ENCODE measurements at places on chromosomes 4 and X.

DNA sequence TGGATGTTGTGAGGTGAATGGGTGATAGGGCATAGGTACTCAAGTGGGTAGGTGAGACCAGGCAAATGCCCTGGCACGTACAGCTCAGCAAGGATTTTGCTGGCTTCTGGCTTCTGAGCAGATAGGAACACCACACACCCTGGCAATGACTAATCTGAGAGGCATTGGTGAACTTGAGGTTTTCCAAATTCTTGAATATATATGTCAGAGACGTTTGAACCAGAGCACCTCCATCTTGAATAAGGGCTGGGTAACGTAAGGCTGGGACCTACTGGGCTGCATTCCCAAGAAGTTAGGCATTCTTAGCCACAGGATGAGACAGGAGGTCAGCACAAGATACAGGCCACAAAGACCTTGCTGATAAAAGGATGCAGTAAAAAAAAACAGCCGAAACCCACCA is 204.5 kb downstream of the NLGN4X start:
- no peak for DNase-seq

- DNase-seq, result no peak
These were observed 11.6 kb upstream of the MAGEB17 start for GRCh38 chrX:16155581-16156096.

DNA sequence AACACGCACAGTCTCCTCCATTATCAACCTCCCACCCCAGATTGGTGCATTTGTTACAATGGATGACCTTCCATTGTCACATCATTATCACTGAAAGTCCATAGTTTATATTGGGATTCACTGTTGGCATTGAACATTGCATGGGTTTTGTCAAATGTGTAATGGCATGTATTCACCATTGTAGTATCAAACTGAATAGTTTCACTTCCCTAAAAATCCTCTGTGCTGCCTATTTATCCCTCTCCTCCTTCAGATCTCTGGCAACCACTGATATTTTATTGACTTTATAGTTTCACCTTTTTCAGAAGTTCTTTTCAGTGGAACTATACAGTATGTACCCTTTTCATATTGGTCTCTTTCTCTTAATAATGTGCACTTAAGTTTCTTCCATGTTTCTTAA is 1565.4 kb downstream of the PCDH18 start:
- no peak for DNase-seq

DNA sequence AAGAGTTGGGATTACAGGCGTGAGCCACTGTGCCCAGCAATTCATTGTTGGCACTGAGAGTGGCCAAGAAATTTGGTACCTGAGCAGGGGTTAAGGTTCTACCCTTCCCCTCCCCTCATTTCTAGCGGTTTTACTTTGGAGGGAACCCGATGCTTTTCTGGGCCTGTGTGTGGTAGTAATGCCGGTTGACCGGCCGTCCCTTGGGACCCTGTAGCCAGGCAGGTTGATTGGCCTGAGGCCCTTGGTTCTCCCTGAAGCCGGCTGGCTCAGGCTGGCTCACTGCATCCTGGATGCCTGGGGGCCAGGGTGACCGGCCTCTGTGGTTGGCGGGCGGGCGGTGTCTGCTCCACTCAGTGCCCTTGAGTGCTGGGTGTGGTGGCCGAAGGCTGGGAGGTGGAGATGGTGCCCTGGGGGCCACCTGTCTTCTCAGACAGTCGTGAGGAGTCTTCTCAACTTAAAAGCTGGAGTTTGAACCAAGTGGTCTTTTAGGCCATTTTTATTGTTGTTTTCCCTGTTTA is 45.6 kb downstream of the RGS12 start:
- no peak for DNase-seq

DNA sequence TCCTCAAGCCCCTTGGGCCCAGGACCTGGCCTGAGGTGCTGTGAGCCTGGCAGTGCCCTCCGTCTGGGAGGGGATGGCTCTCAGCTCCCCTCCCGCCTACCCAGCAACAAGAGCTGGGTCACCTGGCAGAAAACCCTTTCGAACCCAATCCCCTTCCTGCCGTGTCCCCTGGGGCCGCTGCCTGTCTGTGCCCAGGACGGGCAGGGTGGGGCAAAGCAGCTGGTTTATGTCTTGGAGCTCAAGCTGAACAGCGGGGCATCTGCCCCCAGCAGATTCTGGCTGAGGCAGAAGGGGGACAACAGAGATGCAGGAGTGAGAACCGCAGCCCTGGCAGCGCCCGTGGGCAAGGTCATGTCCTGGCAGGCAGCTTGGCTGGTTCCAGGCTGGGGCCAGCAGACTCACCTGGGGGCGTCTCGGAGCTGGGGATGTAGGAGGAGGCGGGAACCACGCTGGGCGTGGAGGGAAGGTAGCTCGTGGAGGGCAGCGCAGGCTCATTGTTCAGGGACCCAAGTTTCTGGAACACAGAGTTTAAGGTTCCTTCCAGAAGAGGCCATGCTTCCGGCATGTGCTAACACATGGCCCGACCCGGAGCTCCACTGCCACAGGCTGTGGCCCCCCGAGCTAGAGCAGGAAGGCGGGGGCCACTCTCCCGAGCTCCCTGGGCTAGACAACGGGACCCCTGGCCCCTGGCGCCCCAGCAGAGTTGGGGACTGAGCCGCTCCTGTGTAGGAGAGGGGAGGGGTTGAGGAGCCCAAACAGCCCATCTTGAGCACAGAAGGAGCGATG is 24.2 kb downstream of the NELFA start:
- DNase-seq, result no peak

- no peak for DNase-seq
These were observed 121.2 kb downstream of the MANBA start for GRCh38 chr4:102639598-102639997.

DNA sequence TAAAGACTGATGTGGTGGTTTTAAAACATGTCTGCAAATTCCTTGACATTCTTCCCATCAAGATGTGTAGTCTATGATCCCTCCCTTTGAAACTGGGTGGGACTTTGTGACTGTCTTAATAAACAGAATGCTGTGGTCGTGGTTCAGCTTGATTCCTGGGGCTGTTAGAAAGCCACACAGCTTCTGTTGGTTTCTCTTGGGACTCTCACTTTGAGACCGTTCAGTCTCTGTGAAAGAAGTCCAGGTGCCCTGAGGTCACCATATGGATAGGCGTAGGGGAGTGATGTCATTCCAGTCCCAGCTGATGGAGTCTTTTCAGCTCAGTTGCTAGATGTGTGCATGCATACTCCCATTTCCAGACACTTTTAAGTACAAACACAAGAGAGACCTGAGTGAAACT is 216.6 kb downstream of the KDR start:
- no peak for DNase-seq

GRCh38 chr4:111388561-111388960 is 756.7 kb upstream of the FAM241A start:
- no peak for DNase-seq

DNA sequence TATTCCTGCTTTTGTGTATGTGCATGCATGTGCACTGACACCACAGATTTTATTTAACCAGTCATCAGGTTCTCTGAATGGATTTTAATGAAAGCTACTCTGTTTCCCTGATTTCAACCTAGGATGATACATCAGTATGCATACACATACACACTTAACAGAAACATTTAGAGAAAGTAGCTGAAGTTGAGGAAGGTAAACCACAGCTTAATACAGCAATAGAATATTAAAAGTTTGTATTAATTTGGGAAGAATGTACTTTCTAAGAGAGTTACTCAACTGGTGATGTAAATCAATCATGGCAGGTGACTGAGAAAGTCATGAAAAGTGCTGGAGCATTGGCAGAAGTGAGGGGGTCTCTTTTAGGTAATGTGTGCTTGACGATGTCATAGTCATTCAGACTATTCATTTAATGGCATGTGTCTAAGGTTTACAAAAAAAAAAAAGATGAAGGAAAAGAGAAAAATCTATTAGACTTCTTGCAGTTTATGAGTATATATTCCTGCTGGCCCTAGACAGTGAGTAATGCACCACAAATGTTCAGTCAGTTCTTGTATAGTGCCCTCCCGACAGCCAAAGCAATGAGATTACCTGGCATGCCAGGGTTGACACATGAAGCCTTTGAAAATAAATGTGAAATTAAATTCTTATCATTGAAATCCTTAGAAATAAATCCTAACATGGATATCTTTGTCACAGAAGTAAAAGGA is 187.6 kb downstream of the RAPGEF2 start:
- no peak for DNase-seq

DNA sequence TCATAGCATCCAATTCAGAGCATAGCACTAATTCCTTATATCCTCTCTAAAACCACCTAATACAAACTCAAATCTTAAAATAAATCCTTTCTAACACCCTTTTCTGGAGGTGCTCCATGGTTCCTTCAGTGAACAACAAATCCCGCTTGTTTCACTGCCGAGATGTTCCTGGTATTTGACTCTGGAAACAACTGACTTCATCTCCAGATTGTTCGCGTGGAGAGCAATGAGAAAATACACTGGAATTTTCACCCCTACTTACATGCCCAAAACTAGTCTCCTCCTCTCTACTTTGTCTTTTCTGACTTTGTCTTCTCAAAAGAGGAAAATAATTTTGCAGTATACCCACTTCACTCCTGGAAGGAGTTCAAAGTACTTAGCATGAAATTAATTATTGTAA is 129.0 kb downstream of the PLS3 start:
- no peak for DNase-seq

- peak; percentile 18 for DNase-seq
These were observed 256.8 kb upstream of the VCX start for GRCh38 chrX:7586126-7586525.

Measured in GM20000 (cell line).